Cardiac muscle cell (in vitro differentiated cells and primary cell): ENCODE measurements at places on chromosomes 12 and 14.

DNA sequence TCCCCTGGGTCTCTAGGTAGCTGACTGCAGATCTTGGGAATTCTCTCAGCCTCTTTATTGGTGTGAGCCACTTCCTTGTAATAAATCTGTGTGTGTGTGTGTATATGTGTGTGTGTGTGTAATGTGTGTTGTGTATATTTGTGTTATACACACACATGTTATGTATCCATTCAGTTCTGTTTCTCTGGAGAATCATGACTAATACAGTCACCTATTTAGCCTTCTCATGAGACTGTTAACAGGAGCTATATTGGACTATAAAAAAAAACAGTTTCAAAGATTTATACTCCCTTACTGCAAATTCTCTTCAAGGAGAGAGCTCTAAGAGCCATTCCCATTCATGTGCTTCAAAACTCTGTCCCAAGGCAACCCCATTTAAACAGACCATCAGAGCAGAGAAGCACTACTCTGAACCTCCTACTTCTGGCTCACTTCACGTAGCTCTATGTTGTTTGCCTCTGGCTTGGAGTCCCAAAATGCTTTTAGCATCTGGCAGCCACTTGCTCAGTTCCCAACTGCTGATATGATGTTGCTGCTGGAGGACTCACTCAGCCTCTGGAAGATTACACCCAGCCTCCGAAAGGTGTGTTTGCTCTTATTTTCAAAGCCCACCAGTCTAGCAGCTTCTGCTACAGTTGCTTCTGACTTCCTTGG is 48.7 kb upstream of the KITLG start:
- DNase-seq, result no peak

DNA sequence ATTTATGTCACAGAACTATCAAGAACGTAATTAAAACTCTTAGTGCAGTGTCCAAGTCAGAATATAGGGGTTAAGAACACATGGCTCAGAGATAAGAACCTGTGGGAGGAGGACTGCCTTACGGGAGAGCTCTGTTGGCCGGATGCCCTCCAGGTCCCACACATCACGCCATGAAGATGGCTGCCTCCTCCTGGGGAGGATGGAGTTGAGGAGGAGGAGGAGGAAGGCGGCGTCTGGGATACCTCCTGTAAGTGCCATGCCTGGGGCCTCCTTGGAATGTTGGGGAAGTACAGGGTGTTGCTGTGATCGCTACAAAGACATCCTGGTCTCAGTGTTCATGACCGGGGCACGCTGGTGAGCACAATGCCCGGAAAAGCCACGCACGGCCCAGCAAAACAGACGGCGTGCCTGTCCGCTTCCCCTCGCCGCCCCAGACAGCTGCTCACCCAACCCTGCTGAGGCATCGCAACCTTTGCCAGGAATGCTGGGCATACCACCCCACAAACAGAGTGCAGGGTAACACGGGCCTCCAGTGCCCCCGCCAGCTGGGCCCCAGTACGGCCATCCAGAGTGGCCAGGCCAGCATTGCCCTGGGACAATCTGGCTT is 28.7 kb upstream of the CD9 start:
- DNase-seq, result peak; percentile 75

DNA sequence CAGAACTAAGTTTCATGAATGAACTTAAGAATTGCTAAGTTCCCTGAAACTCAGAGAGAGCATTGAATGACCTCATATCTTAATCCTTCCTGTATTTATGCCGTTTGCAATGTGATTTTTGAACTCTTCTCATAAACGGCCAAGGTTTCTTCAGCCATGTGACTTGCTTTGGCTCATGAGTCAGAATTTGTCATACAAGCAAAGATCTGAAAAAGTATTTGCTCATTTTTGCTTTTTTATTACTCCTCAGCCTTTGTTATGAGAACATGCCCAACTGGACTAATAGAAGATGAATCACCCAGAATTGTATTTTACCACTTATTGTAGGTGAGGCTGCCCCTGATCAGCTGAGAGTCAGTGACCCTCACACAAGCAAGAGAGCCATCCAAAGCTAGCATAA is 693.8 kb downstream of the BCL11B start:
- no peak for DNase-seq

DNA sequence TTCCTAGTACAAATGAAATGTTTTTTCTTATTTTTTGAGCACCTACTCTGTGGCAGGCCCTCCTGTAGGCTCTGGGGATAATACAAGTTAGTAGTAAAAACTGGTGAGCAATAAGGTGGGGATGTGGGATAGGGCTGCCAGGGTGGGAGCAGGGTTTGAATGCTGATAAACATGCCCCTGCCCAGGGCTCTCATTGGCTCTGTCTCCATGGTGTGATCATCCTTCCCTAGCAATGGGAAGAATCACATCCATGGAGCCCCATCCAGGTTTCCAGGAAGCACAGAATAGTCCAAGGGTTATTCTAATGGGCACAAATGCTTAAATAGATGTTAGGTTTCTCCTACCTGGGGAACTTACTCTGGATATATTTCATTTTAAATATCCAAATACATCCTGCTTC is 45.5 kb downstream of the GIT2 start:
- no peak for DNase-seq

GRCh38 chr14:105531088-105531893 is 4.9 kb downstream of the TMEM121 start:
- no peak for DNase-seq

GRCh38 chr14:80658733-80659132 is 282.8 kb downstream of the CEP128 start:
- DNase-seq, result no peak

DNA sequence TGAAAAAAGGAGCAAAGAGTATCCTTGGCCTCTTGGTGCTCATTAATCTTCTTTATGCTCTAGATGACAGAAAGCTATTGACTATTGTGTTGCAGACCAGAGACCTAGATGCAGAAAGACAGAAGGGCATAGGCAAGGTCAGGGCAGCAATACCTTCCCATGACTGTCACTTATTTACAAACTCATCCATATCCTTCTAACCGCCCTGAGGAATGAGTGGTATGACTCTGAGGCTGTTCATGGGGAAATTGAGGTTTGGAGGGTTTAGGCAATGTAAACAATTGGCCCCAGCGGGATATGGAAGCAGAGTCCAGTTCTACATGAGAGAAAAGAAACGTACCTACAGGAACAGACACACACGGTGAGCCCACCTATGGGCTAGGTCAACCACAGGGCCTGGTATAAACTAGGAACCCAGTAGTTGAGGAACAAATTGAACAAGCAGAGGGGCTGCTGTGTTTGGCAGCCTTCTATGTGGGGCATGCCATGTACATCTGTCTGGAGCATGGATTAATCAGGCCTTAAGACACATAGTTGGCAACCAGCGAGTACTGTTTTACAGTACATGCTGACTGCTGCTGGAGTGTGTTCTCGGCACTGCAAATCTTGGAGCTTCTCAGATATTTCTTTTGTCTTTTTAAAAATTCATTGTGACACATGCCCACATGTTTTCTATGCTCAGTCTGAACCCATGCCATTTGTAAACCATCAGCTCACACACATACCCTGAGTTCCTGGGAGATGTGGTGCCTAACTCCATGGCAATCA is 159.7 kb upstream of the NTF3 start:
- DNase-seq, result no peak
